ENCODE measurements at places on chromosomes 1 and 21.

DNA sequence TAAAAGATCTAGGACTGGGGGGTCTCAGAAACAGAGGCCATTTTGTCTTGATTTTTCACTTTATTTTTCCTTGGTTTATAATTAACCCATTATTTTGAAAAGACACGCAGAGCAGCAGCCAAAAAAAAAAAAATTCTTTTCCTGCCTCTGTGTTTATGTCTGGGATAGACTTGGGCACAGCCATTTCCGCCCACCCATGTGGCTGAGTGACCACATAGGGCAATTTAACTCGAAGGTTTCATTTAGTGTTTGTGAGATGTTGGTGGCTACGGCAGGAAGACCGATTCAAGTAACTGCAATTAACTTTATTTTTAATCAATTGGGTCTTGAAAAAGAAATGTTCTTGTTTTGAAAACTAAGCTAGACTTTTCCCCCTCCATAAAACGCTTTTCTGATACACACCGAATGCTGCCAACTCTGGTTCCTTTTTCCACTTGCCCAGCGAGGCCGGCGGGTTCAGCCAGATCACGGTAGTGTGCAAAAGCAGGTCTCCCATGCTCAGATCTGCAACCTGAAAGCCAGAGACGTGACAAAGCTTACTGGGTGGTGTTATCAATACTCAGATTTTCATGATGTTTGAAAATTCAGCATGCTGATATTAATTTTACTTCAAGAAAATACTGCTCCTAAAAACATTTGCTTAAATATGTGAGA lies 97.4 kb upstream of the KRTAP19-8 start:
- no peak for DNase-seq

DNA sequence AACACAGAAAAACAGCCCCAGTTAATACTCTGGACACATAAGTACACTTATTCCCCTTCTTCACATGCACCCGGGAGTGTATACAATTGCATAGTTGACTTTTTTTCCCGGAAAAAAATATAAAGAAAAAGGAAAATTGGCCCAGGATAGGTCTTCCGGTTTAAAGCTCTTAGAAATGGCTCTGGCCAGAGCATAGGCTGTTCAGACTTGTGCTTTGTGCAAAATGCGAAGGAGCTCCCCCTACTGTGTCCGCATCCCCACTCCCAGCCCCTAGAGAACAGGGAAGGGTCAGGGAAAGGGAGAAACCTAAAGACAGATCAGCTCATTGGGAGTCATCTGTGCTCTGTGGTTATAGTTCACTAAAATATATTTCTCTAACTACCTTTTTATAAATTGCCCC lies 5.5 kb upstream of the MTMR11 start:
- no peak for DNase-seq

DNA sequence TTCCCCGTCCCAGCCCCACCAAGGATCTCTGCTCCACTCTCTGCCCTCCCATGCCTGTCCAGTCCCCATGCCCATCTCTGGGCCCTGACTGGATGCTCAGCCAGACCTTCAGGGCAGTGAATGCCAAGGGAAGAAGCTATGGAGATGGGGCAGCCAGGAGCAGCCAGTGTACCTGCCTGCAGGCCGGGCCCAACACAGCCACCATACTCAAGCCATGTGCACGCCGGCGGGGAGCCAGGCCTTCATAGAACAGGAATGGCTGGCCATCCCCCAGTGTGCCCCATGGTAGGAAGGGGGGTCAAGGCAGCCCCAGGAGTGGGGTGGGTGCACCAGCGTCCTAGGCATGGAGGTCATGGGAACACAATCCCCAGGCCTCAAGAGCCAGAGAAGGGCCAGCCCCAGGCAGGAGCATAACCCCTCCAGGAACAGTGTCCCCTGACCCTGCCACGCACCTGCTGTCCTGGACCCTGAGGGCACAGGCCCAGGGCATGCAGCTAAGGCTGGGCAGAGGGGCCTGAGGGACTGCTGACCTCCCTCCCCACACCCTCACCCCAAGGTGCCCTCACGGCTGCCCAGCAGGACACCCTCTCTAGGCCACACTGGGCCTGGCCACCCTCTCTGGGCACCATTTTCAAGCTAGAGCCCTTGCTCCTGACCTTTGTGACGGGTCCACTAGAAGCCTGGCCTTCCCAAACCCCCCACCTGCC lies 20.3 kb upstream of the ARF1 start:
- DNase-seq = no peak

- DNase-seq = no peak
Measured at GRCh38 chr1:166384948-166385347, 218.1 kb upstream of the FAM78B start.

DNA sequence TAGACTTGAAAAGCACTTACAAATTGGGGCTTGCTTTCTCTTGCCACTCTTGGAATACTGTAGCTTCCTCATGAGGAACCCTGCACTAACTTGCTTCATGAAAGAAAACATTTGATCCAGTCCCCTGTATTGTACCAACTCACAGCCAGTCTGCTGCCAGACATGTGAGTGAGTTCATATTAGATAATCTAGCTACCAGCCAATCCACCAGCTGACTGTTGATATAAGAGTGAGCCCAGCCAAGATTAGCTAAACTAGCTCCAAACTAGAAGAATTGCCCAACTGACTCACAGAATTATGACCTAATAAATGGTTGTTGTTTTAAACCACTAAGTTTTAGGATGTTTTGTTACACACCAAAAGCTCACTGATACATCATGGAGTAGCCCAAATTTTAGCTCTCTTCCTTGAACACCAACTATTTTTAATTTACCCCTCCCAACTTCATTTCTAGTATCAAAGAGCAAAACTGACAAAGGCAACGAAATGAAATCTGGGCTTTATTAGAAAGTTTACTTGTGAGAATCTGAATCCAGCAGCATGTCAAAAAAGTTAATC lies 6.6 kb upstream of the RGS8 start:
- DNase-seq = no peak

DNA sequence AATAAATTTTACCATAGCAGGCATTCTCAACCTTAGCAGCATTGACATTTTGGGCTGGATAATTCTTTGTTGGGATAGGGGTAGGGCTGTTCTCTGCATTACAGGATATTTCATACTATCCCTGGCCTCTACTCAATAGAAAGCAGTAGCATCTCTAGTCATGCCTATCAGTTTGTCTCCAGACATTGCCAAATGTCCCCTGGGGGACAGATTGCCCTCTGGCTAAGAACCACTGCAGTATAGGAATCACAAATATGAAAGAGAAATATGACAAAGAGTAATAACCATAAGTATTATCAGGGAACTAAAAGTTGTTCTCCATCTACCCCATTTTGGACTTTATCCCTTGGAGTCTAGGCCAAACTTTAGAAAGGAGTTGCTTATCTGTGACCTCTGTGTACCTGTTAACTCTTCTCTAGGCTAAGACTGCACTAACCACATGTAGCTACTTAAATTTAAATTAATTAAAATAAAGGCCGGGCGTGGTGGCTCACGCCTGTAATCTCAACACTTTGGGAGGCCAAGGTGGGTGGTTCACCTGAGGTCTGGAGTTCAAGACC lies 76.1 kb downstream of the AGO3 start:
- DNase-seq = no peak

- DNase-seq = no peak
Measured at GRCh38 chr1:119294722-119295121, 73.9 kb upstream of the HAO2 start.

GRCh38 chr1:192951691-192952460 lies 107.3 kb downstream of the UCHL5 start:
- DNase-seq = no peak

- DNase-seq = no peak
Measured at GRCh38 chr1:192575499-192576189, at the start of gene RGS1. Gene RGS1 (plus strand): TSS chr1:192575773. CDS start chr1:192575793, 20 bp downstream.

- no peak for DNase-seq
Measured at GRCh38 chr1:5955479-5955977, 36.7 kb downstream of the NPHP4 start.

GRCh38 chr1:210363119-210363518 lies 34.4 kb downstream of the HHAT start:
- DNase-seq = no peak

- DNase-seq = no peak
Measured at GRCh38 chr1:200279810-200280411, 129.9 kb downstream of the ZNF281 start.

DNA sequence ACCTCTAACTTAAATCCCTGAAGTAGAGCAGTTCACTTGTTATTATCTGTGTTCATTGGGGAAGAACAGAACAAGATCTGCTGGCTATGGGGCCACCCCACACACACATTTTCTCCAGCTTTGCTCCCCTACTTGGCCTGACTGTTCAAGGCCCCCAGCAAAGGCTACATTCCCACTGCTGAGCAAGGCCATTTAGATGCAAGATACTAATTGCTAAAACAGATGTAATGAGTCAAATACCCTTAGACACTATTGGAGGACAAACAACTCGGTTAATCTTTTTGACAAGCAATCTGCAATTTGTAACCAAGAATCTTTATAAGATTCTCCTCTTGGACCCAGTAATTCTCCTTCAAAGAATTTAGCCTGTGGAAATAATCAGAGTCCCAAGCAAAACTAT lies 67.7 kb downstream of the NAV1 start:
- no peak for DNase-seq

GRCh38 chr1:48581270-48581669 lies 109.3 kb upstream of the SPATA6 start:
- no peak for DNase-seq

- DNase-seq = no peak
Measured at GRCh38 chr1:74452035-74452434, 60.4 kb downstream of the LRRC53 start.

- DNase-seq = no peak
Measured at GRCh38 chr1:209100460-209100859, 483.1 kb upstream of the CAMK1G start.

GRCh38 chr1:93871366-93871765 lies 7.6 kb downstream of the DNTTIP2 start:
- DNase-seq = no peak

DNA sequence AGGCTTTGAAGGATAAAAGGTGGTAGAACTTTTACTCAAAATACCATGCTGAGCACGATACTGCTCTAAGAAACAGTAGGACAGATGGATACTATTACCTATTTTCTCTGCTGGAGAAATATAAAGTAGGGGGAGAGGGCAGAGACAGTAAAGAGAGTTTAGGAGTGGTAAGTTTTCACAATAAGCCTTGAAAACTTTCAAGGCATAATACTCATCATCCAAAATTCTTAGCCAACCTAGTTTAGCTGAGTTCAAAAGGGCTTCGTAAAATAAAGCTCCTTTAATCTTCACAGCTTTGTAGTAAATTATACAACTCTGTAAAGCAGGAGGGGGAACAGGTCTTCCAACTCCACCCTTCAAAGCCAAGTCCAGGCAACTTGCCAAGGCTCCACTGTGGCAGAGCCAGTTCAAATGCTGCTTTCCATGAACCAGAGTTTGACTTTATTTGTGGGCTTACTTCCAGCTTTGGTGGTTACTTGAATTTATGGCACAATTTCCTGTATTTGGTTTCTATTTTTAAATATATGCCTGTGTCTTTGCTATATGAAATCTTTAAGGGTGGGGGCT lies 15.5 kb downstream of the TEX38 start:
- no peak for DNase-seq

GRCh38 chr1:66523562-66523961 lies 10.4 kb upstream of the SGIP1 start:
- no peak for DNase-seq

DNA sequence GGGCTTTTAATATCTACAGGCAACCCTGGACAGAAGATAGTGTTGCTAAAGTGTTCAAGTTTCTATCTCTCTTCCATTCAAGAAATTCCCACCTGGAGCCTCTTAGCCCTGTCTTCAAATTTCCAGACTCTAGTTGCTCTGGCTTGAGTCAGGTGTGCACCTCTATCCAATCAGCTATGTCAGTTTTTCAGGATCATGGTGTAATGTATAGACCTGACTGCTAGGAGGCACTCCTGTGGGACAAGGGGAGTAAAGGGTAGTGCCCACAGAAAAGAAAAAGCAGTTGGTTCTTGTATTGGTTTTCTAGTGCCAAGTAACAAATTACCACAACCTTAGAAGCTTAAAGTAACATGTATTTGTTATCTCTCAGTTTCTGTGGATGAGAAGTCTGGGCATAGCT lies 6.2 kb upstream of the ZRANB2 start:
- DNase-seq = no peak
